ENCODE measurements at places on chromosomes 6 and 20.

- peak; percentile 43 for DNase-seq
These were observed 36.8 kb downstream of the YTHDF1 start for GRCh38 chr20:63178889-63179686.

- DNase-seq, result no peak
These were observed 141.6 kb downstream of the EYA2 start for GRCh38 chr20:47036091-47036870.

- peak; percentile 34 for DNase-seq
These were observed 18.5 kb downstream of the NOX3 start for GRCh38 chr6:155436981-155437749.

DNA sequence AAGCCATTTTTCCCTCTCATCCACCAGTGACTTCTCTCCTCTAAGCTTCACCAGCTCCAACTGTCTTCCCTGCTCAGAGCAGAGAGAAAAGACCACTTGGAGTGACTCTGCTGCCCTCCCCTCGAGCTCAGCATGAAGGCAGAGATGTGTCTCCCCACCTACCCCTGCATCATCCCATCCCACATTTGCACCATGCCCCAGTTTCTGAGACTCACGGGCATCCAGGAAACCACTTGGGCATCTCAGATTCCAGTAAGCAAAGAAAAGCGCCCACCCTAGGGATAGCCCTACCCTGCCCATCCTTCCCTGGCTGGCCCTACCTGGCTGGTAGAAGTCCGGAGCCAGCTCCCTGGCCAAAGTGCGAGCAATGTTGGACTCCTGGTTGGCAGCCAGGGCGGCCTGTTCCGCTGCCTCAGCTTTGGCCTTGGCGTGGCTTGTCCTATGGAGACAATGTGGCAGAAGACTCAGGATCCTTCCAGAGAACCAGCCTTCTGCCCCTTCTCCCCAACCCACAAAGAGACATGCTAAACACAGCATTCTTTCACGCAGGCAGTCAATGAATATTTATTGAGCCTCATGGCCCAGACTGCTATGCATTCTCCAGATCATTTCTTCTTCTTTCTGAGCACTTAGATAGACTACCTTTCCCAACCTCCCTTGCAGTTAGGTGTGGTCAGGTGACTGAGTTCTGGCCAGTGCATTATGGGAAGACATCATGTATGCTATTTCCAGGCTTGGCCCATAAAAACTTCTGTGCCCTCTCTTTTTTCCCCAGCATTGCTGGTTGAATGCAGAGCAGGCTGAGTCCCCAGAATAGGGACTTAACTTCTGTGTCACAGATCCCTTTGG is 68.6 kb downstream of the JPH2 start:
- DNase-seq, result no peak

DNA sequence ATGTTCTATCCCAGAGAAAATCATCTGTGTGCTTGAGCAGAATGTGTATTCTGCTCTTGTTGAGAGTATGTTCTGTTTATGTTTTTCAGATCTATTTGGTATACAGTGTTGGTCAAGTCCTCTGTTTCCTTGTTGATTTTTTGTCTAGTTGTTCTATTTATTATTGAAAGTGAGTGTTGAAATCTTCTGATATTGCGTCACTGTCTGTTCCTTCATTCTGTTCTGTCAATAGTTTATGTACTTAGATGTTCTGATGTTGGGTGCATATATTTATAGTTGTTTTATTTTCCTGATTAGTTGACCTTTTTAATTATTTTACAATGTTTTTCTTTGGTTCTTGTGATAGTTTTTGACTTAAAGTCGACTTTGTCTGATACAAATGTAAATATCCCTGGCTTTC is 458.7 kb upstream of the HSF2 start:
- no peak for DNase-seq

DNA sequence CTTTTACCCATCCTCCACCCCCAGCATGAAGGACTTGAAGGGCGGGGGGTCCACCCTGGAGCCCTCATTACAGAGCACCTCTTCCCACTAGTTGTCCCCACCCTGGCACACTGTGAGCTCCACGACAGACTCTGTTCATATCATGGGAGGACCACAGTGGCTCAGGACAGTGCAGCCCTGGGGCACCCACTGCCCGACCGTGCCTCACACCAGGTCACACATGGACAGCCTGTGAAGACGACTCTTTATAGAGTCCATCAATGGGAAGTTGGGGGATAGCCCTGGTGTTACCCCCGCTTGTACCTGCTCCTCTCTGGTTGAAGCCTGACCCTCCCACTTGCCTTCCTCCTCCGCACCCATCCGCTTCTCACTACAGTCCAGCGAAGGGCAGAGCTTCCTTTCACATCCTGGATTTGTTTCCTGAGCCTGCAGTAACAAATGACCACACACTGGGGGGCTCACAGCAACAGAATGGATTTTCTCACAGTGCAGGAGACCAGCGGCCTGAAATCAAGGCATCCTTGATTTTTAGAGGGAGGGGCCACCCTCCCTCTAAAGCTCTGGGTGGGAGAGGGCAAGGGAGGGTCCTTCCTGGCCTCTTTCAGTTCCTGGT is 15.5 kb downstream of the ZNF831 start:
- no peak for DNase-seq

DNA sequence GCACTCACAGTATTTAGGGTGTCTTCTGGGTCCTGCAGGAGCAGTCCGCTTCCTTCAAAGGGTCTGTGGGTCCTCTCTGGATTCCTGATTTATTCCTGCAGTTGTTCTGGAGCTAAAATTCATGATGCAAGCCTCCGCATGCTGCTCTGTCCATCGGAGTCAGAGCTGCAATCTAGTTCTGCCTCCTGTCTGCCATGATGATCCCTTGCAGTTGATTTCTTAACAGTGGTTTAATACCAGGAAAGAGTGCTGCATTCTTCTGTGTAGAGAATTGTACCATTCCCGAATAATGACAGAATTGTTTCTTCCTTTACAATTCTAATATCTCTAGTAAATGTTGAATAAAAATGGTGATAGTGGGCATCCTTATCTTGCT is 72.0 kb upstream of the B3GAT2 start:
- DNase-seq, result no peak

DNA sequence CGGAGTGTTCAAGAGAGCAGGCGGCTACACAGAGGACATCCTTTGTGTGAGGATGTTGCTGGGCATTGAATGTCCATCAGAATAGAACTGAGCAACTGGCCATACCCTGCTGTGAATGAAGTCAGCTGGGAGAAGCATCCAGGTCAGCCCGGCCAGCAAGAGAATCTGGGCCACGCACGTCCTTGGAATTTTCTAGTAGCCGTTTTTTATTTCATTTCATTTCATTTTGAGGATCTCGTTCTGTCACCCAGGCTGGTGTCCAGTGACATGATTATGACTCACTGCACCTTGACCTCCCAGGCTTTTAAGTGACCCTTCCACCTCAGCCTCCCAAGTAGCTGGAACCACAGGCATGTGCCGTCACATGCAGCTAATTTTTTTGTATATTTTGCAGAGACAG is 97.9 kb downstream of the SSR1 start:
- peak; percentile 84 for DNase-seq

DNA sequence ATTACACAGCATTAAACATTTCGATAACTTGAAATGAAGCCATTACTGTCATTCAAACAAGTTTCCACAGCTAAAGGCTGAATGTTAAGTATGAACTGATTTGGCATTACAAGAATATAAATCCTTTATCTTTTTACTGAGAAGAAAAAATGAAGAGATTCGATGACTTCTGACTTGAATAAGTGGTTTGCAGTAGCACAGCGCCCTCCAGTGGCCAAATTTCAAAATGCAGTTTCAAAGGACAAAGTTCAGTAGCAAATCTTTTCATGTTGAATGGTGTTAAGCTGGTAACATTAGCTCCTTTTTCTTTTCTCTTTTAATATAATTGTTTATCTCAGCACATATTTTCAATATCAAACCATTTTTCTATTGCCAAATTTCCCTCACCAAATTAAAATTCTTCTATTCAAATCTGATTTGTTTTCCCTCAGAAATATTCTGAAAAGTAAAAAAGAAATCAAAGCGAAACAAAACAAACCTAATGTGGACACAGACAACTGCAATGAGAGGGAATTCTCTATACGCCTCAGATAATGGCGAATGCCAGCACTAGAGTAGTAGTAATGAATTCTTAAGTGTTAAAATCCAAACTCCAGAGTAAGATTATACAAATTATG is 145.7 kb downstream of the BTBD9 start:
- peak; percentile 69 for DNase-seq

- no peak for DNase-seq
These were observed 346.8 kb upstream of the ARID1B start for GRCh38 chr6:156430386-156430785.

DNA sequence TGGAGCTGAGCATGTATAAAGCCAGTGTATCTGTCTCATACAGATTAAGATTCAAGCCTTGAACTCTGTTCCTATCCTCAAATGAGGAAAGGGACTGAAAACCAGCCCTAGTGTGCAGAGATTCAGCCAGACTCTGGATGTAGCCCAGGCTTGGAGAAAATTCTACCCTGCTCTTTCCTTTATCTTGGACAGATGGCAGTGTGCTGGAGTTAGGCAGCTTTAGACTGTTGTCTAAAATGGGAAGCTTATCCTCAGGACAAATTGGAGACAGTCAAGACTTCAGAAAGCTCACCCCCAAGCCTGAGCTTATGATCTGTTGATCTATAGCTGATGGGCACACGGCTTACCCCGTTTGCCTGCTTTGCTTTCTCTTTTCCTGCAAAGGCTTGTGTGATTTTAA is 1057.6 kb downstream of the KIF16B start:
- DNase-seq, result no peak

DNA sequence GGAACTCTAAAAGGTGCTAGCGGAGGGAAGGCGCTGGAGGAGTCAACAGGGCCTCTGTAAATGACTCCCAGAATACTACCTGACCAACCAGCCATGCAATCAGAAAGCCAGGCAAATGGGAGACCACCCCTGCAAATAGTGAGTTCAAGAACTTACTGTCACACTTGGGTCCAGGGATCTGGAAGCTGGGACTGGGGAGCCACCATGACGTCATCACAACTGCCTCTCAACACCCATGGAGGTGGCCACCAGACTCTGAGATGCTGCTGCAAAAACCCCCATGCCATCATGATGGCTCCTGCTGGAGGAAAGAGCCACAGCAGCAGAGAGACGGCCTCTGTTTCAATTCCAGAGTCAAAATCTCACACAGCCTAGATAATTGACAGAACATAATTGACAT is 8.5 kb upstream of the PDYN start:
- DNase-seq, result no peak

GRCh38 chr6:83430611-83431544 is at the start of gene ME1:
Gene ME1 (minus strand): TSS chr6:83431051. CDS start chr6:83430954, 97 bp downstream.
- DNase-seq, result peak; percentile 92

DNA sequence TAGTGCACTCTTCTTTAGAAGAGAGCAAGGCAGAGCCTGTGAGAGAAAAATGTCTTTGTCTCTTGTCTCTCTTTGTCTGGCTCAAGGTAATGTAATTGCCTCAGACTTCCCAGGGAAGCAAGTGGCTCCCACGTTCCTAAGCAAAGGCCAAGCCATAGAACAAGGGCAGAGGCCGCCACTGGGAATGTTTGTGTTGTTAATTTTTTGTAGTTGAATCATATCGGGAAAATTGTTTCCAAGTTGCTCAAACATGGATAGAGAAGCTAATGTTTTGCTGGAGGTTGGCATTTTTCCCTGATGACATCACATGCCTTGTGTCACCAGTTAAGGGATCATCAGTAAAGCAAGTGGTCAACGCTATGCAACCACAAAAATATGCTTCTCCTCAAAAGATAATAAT is 211.5 kb upstream of the FOXA2 start:
- DNase-seq, result peak; percentile 100

DNA sequence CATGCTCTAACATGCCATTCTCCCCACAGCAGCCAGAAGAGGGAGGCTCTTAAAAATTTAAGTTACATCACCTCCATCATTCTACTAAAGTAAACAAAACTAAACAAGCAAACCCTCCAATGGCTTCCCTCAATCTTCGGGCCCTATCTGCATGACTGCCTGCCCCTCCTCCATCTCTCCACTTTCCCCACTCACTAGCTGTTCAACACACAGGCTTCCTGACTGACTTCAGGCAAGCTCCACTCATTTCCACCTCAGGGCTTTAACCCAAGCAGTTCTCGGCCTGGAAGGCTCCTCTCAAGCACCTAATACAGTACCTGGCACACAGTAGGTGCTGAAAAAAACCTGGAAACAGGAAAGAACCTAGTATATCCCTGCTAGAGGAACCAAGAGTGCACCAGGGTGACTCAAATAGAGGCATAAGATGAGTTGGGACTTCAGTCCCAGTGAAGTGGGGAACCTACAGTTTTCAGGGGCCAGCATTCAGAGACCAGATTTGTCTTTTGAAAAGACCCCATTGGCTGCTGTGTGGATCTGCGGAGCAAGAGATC is 2.8 kb downstream of the AHCY start:
- DNase-seq, result peak; percentile 32

DNA sequence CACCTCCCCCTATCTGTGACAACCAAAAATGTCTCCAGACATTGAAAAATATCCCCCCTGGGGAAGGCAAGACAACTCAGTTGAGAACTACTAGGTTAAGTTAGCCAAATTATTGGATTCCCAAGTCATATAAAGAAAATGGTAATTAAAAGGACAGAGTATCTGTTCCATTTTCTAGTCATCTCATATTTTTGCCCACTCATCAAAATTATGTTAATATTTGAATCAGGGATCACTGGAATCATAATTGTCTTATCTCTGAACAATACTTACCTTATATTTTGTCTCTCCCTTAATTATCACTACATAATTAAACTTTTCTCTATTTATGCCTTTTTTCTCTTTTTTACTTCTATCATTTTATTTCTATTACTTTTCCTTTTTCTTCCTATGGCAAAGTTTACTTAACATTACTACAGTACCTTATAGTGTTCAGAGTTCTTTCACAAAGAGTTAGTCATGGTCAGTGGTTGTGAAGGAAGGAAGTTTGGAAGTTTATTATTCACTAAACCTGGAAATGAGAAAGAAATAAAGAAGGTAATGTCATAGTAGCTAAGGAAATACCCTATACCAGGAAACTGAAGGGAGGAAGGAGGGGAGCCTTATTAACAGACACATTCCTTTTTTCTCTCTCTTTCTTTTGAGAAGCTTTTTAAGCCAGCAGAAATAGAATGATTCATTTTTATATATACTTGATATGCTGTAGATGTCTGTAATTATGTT is 332.9 kb downstream of the COL12A1 start:
- no peak for DNase-seq

GRCh38 chr20:35329435-35330139 is 37.4 kb upstream of the FAM83C start:
- peak; percentile 67 for DNase-seq

GRCh38 chr6:133432021-133432989 is 191.1 kb downstream of the EYA4 start:
- DNase-seq, result no peak

DNA sequence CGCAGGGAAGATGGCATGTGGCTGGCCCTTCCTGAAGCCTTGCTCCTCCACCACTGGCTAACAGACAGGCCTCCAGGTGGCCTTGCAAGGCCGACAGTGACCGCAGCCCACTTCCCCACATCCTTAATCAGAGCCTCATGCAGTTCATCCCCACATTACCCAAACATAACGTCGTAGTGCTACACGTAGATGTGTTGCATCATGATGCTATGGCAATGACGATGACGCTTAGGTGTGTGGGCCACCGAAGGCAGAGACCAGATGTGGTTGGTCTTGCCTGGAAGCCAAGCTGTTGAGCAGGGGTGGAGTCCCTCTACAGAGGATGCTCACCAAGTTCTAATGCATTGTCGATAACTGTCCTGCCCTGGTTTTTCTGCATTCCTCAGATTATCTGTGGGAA is 5.6 kb downstream of the CD93 start:
- DNase-seq, result no peak

GRCh38 chr6:67009818-67010217 is 1302.8 kb upstream of the EYS start:
- no peak for DNase-seq
